ENCODE measurements at places on chromosomes 2 and 18.

GRCh38 chr2:75480971-75481836 is 79.5 kb downstream of the EVA1A start:
- no peak for DNase-seq

GRCh38 chr2:58137856-58138255 is 91.2 kb downstream of the VRK2 start:
- no peak for DNase-seq

DNA sequence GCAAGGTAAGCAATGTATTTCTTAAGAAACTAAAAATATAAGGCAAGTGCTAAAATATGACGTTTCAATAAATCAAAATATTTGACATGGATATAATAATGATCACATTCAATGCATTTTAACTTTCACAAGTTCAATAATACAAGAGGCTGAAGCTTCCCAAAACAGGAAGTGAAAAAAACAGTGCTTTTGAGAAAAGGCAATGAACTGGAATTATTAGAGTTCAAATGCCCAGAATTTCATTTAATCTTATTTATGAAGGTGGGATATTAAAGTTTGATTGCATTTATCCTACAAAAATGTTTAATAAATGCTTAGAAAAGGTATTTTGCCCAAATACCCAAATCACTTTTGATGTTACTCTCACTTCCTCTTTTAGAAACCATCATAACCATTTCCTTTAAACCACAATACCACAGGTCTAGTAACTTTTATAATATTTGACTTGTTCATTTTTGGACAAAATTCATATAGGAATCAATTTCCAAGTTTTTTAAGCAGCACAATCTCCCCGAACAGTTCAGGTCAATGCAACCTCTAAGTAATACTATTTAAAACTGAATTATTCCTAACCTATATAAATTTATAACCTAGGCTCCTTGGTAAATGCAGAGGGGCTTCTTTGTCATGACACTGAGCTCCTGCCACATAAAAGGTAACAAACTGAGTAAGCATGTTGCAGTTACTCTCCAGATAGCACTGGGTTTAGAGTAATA is 2.1 kb downstream of the NCKAP1 start:
- DNase-seq = no peak

GRCh38 chr2:240781471-240782220 is 38.4 kb downstream of the KIF1A start:
- no peak for DNase-seq

DNA sequence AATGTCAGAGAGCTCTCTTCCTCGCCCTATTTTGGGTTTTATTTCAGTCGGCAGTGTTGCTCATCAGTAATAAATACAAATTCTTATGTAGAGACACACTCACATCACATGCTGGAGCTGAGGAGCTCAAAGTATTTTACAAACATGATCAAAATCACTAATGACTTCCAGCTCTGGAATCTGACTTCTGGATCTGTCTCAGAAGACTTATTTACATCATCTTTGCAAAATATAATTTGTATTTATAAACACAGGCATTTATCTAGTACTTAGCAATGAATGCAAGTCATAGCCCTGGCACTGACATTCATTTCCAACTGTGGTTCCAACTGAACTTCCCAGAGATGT is 327.1 kb downstream of the NCKAP5 start:
- no peak for DNase-seq

DNA sequence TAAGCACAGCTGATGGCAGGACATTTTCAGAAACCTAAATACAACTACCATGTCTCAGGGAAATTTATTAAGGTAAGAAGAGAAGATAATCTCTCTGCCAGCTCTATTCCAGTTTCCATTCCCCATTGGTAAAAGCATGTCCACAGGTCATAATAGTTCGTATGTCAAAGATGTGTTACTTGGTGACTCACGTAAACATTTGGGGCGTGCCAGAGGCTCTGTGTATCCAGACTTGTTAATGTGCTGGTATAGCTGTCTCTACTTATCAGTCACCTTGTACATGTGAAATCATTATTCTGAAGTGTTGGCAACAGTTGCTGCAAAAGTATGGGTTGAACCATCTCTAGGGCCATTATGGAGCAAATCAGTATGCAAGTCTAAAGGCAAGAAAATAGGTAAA is 1345.1 kb downstream of the SUCLG1 start:
- DNase-seq = no peak

- no peak for DNase-seq
These were observed 179.9 kb upstream of the MSH6 start for GRCh38 chr2:47602996-47603395.

GRCh38 chr2:206045251-206045650 is 40.7 kb downstream of the INO80D start:
- no peak for DNase-seq

GRCh38 chr18:7117390-7118355 is at the start of gene LAMA1:
Gene LAMA1, minus strand, starts transcription at chr18:7117797. Its CDS starts 77 bp downstream, at chr18:7117720.
- no peak for DNase-seq

Measured in left ventricle myocardium inferior (tissue), 1 donor.